Fibroblast of upper back skin (primary cell): ENCODE measurements at places on chromosomes 3 and 15.

DNA sequence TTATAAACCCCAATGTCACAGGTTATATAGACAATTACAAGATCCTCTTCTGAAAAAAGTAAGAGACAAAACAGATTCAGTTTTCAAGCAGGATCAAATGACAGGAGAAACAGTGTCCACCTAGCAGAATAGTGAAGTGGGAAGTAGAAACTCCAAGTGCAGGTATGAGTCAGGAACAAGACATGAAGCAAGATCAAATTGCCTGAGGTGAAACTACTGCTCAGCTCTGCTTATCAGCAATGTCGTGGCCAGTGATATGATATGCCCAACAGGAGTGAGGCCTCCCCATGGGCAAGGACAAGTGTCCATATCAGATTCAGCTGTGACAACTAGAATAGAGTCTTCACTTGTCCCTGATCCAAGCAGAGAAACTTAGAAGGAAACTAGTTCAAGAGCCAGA is 100.0 kb downstream of the ZMAT3 start:
- DNase-seq = no peak

GRCh38 chr3:184428561-184429175 is 48.8 kb downstream of the CHRD start:
- peak; percentile 46 for DNase-seq

- DNase-seq = no peak
Measured at GRCh38 chr3:172224560-172225214, 185.3 kb downstream of the FNDC3B start.

DNA sequence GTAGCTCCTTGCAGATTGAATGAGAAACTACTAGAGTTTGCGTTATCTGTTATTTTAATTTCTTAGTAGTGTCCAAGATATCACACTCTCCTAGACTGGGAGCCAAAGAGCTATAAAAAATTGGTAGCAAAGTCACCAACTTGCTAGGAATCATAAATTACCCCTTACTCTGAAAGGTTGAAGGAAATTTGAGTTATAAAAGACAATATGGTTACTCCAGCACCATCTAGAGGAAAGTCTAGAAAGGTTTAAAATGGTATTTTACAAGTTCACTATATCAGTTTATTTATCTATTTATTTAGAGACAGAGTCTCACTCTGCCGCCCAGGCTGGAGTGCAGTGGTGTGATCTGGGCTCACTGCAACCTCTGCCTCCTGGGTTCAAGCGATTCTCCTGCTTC is 121.6 kb downstream of the RBPMS2 start:
- DNase-seq = peak; percentile 23

DNA sequence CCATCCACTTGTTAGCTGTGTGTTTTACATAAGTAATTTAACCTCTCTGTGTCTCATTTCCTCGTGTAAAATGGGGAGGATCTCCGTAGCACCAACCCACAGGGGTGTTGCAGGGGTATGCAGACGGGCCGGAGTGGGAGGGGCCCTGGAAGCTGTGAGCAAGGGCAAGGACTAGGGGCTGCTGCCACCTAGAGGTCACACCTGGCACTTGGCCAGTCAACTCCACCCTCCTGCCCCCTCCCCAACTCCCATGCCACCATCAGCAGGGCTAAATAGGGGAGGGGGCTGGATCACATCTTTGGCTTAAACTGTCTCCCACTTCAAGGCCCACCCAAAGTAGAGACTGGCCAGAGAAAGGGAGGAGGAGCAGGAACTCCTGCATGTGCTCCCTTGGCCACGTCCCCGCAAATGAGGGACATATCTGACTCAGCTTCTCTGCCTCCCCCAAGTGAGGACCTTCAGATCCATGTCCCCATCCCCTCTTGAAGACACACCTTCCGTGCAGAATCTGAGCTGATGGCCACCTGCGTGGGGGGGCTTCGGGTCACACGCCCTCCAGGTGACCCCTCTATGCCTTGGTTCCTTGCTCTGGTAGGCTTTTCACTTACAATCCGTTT is 2.6 kb downstream of the CCDC9B start:
- peak; percentile 71 for DNase-seq

GRCh38 chr15:89664441-89665350 is 9.4 kb upstream of the KIF7 start:
- DNase-seq = no peak
